Sigmoid colon (tissue), 7 donors: ENCODE measurements at places on chromosomes 6 and 20. TPM values are rescaled to one million over a fixed set of nuclear protein-coding genes. Genes with fewer than 3 reads are reported as not detected.

DNA sequence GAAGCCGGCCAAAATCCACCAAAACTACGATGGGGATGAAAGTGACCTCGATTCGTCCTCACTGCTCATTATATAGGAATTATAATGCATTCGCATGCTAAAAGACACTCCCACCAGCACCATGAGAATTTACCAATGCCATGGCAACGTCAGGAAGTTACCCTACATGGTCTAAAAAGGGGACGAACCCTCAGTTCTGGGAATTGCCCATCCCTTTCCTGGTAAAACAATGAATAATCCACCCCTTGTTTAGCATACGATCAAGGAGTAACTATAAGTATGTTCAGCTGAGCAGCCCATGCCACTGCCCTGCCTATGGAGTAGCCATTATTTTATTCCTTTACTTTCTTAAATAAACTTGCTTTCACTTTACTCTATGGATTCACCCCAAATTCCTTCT lies 20.1 kb upstream of the FAM110A start:
- no peak for DNase-seq
- H3K36me3 ChIP-seq = no peaks in the 10 kb centered on the region
- no peaks in the 10 kb centered on the region for H3K4me1 ChIP-seq

- H3K4me3 ChIP-seq = no peak overlapping the region
- no peaks in the 10 kb centered on the region for H3K27me3 ChIP-seq
- no peak overlapping the region for H3K27ac ChIP-seq
- no peaks in the 10 kb centered on the region for H3K4me1 ChIP-seq
Measured at GRCh38 chr6:21556968-21557721, 36.4 kb upstream of the SOX4 start.

- no peaks in the 10 kb centered on the region for H3K27me3 ChIP-seq
- no peak for DNase-seq
- no peaks in the 10 kb centered on the region for H3K36me3 ChIP-seq
- no peaks in the 10 kb centered on the region for H3K4me1 ChIP-seq
Measured at GRCh38 chr6:100230115-100230952, 234.4 kb downstream of the SIM1 start.

The DEFB114 gene
- not detected for total RNA-seq

The FOXS1 gene
- total RNA-seq = not detected

The NQO2 gene
- total RNA-seq = 32.0 TPM

- H3K36me3 ChIP-seq = no peaks in the 10 kb centered on the region
- H3K4me1 ChIP-seq = peaks cover 11% of the 10 kb centered on the region
- no peaks in the 10 kb centered on the region for H3K27me3 ChIP-seq
Measured at GRCh38 chr6:52661551-52661950, 9.4 kb upstream of the TMEM14A start.

- H3K36me3 ChIP-seq = no peaks in the 10 kb centered on the region
- H3K27me3 ChIP-seq = peaks cover 27% of the 10 kb centered on the region
- no peak overlapping the region for H3K27ac ChIP-seq
- H3K4me1 ChIP-seq = no peaks in the 10 kb centered on the region
Measured at GRCh38 chr6:135183532-135184440, 2.7 kb downstream of the MYB start.

DNA sequence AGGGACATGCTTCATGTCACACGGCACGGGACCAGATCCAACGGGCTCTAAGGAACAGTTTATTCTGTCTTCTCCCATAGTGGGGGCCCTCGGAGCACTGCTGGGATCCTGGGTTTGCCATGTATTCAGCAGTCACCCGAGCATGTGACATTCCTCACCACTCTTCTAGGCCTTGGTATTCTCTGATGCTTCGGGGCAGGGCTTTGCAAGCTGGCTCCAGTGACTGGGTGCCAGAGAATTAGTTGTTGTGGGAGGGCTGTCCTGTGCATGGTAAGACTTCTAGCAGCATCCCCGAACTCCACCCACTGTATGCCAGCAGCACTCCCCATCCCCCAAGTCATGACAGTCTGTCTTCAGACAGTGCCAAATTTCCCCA lies 5.4 kb downstream of the CCN5 start:
- no peak for DNase-seq
- peak overlapping the region; percentile 49 for H3K27ac ChIP-seq
- H3K36me3 ChIP-seq = no peaks in the 10 kb centered on the region
- no peak overlapping the region for H3K4me3 ChIP-seq

DNA sequence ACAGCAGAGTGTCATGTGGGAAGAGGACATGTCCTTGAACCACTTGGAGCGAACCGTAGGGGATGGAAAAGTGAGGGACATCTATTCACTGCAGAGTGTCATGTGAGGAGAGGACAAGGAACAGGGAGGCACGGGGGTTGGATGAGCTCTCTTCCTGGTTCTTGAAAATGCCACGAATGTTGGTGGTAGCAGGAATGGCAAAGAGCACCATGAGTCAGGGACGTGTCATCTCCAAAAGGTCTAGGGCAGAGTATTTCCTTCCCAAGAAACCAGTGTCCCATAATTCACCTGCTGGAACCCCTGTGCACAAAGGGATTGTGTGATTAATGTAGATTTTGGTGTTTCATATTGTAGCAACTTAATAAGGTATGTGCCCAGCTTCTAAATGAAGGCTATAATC lies 136.8 kb downstream of the BFSP1 start:
- H3K36me3 ChIP-seq = no peaks in the 10 kb centered on the region
- H3K27ac ChIP-seq = no peak overlapping the region
- no peaks in the 10 kb centered on the region for H3K4me1 ChIP-seq
- no peak overlapping the region for H3K4me3 ChIP-seq
- no peaks in the 10 kb centered on the region for H3K27me3 ChIP-seq

The RNF217 gene
- 42.8 TPM for total RNA-seq

GRCh38 chr20:39865446-39865845 lies 823.6 kb downstream of the MAFB start:
- H3K27me3 ChIP-seq = no peaks in the 10 kb centered on the region
- H3K4me3 ChIP-seq = no peak overlapping the region
- H3K36me3 ChIP-seq = no peaks in the 10 kb centered on the region

The MOXD1 gene
- total RNA-seq = 10.5 TPM

DNA sequence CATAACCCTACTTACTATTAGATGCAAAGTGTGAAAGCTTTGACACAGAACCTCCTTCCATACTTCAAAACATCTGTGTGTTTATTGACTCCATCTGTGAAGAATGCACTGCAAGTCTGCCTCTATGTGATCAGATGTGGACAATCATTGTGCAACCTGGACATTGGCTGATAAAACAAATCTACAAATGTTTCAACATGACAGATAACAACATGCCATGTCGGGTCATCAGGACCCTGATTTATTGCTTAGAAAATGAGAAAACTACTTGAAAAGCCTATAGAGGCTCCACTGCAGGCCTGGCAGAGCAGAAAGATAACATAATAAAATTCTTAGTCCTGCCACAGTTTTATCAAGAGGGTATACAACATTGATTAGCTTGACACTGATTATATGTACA lies 1286.4 kb downstream of the GRIK2 start:
- no peaks in the 10 kb centered on the region for H3K36me3 ChIP-seq
- no peak for DNase-seq
- no peaks in the 10 kb centered on the region for H3K27me3 ChIP-seq
- no peak overlapping the region for H3K4me3 ChIP-seq
- no peak overlapping the region for H3K27ac ChIP-seq
- no peaks in the 10 kb centered on the region for H3K4me1 ChIP-seq

GRCh38 chr6:27439371-27439770 lies 33.5 kb downstream of the ZNF184 start:
- H3K27me3 ChIP-seq = no peaks in the 10 kb centered on the region
- H3K36me3 ChIP-seq = no peaks in the 10 kb centered on the region
- H3K4me3 ChIP-seq = no peak overlapping the region

DNA sequence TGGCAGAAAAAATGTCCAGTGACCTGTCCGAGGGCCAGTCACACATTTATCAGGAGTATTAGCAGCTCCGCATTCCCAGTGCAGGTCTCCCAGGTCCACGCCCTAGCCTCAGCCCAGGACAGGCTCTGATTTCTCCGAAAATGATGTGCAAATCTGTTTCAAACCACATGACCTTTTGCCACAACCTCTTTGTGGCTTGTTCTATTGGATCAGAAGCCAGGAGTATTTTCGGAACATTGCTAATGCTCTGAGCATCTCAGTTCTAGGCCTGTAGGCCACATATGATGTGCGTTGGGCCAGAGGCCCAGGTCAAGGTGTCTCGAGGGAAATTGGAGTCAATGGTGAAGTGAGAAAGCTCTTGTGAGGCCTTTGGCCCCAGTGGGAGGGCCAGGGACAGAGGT lies 40.4 kb downstream of the SNX5 start:
- H3K36me3 ChIP-seq = no peaks in the 10 kb centered on the region
- no peak for DNase-seq
- no peaks in the 10 kb centered on the region for H3K27me3 ChIP-seq
- no peak overlapping the region for H3K27ac ChIP-seq
- H3K4me1 ChIP-seq = no peaks in the 10 kb centered on the region

The GHRH gene
- total RNA-seq = not detected

DNA sequence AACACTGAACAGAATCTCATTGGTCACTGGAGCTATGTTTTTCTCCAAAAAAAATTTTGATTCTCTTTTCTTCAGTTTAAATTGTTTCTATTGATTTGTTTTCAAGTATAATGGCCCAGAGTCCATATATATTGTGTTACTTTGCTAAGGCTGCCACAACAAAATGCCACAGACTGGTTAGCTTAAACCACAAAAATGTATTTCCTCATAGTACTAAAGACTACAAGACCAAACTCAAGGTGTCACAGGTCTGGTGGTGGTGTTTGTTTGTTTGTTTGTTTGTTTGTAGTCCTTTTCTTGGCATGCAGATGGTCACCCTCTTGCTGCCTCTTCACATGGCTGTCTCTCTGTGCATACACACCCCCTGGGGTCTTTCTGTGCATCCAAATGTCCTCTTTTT lies 34.0 kb downstream of the BMP5 start:
- H3K4me3 ChIP-seq = no peak overlapping the region
- no peaks in the 10 kb centered on the region for H3K36me3 ChIP-seq
- no peak for DNase-seq
- no peaks in the 10 kb centered on the region for H3K27me3 ChIP-seq
- H3K27ac ChIP-seq = no peak overlapping the region

DNA sequence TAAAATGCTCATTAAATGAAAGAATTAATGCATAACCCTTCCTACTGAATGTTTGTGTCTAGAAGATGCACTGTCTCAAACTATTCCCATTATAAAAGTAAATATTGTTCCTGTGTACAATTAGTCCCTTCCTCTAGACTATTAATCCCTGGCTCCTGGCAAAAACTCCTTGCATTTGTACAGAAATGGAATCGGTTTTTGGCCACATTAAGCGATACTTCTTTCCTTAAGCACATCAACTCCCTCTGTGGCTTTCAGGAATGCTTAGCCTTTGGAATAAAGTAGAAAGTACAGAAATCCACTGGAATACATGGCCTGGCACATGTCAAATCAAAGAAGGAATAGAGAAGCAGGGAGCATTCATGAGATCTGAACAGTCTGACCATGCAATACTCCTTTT lies 179.8 kb downstream of the GMPR start:
- H3K4me3 ChIP-seq = no peak overlapping the region
- no peaks in the 10 kb centered on the region for H3K36me3 ChIP-seq
- no peak overlapping the region for H3K27ac ChIP-seq
- DNase-seq = no peak
- H3K4me1 ChIP-seq = peaks cover 26% of the 10 kb centered on the region

The PRDM1 gene
- 1.4 TPM for total RNA-seq
